Stimulated activated CD4-positive, alpha-beta T cell treated with anti-CD3 and anti-CD28 coated beads, Interleukin-12 subunit alpha, Interleukin-12 subunit beta, amount 100 ng/mL, for 4 hours (primary cell): ENCODE measurements at places on chromosomes 6 and 20.

GRCh38 chr6:125356884-125357283 is 55.1 kb upstream of the HDDC2 start:
- DNase-seq: no peak

GRCh38 chr6:107991061-107991460 is 33.1 kb upstream of the SEC63 start:
- DNase-seq: no peak

DNA sequence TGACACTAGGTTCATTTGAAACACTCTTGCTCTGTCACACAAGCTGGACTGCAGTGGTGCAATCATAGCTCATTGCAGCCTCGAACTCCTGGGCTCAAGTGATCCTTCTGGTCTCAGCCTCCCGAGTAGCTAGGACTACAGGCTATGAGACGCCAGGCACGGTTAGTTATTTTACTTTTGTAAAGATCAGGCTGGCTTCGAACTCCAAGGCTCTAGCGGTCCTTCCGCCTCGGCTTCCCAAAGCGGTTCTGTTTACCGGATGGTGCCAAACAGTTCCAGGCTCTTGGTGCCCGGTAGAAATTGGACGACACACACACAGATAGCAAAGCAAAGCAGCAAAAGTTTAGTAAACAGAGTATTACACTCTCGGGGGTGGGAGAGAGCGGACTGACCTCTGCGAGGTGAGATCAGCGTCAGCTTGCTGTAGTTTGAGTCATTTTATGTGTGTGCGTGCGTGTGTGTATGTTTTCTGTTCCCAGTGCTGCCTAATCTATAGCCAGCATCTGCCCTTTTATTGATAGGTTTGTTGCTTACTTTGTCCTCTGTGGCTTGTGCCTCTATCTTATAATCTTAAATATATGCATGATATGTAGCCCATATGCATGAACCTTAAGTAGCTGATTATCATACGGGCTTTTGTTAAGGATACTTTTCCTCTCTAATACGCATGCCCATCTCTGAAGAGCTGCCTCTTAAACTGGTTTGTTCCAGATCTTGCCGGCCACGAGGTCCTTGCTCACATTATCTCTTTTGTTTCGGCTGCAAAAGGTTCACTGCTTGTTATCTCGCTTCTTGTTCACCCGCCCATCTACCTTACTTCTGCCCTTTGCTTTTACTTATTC is 75.2 kb downstream of the OR2B2 start:
- no peak for DNase-seq

GRCh38 chr6:138455746-138456400 is 43.4 kb downstream of the NHSL1 start:
- DNase-seq: no peak

GRCh38 chr20:3203315-3204123 is 963 bp downstream of the DDRGK1 start:
- peak; percentile 24 for DNase-seq

- peak; percentile 99 for DNase-seq
These were observed at the start of gene HINT3 for GRCh38 chr6:125956506-125957390. TSS of gene HINT3 (plus strand) at chr6:125956770. CDS start at chr6:125956978, 208 bp downstream.

- no peak for DNase-seq
These were observed 200.1 kb downstream of the CLIC5 start for GRCh38 chr6:45815466-45816125.

- DNase-seq: no peak
These were observed 48.2 kb downstream of the DSTN start for GRCh38 chr20:17617868-17618672.

- no peak for DNase-seq
These were observed 110.1 kb upstream of the ADTRP start for GRCh38 chr6:11888727-11889126.

GRCh38 chr6:76881414-76881813 is 581.9 kb downstream of the HTR1B start:
- no peak for DNase-seq

- no peak for DNase-seq
These were observed 25.3 kb downstream of the NOL4L start for GRCh38 chr20:32559753-32560380.

GRCh38 chr20:57899554-57899953 is 189.7 kb upstream of the PMEPA1 start:
- no peak for DNase-seq

DNA sequence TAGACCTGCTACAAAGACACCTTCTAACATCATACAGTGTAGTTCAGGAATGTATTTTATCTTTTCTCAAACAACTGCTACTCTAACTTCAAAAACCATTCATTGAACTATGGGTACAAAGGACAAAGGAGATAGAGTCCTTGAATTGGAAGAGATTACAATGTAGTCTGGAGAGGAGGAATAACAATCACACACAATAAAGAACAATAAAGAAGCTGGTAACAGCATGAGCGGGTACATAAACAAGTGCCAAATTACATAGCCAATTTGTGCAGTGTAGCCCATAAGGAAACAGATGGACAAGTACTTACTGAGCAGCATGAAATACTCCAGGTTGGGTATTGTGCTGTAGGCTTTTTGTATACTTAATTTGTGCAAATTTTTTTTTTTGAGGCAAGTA is 44.3 kb downstream of the OSTM1 start:
- DNase-seq: no peak

DNA sequence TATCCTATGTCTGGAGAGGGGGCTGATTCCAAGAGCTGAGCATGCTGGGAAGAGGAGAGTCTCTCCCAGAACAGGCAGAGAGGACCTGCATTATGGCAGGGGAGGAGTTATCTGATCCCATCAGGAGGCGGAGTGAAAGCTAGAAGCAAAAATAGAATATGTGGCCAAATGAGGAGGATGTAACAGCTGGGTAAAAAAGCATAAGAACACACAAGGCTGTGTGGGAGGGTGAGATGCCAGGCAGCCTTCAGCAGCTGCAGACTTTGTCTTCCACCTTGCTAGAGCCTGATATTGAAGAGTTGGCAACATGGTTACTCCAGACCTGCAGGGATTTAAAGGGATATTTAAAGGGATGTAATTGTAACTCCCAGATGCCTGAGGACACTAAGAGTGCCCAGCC is 167.1 kb downstream of the PTPRT start:
- DNase-seq: no peak

- DNase-seq: no peak
These were observed 83.4 kb downstream of the JARID2 start for GRCh38 chr6:15329197-15329671.

GRCh38 chr20:34324541-34324940 is 21.4 kb upstream of the AHCY start:
- no peak for DNase-seq
